Stimulated activated CD4-positive, alpha-beta T cell treated with anti-CD3 and anti-CD28 coated beads, Interleukin-2, amount 100 ng/mL, for 48 hours (primary cell): ENCODE measurements at places on chromosomes 1 and 21.

- no peak for DNase-seq
Measured at GRCh38 chr1:172883844-172884243, 166.9 kb downstream of the TNFSF18 start.

- DNase-seq = no peak
Measured at GRCh38 chr1:232287676-232288569, 342.0 kb downstream of the SIPA1L2 start.

DNA sequence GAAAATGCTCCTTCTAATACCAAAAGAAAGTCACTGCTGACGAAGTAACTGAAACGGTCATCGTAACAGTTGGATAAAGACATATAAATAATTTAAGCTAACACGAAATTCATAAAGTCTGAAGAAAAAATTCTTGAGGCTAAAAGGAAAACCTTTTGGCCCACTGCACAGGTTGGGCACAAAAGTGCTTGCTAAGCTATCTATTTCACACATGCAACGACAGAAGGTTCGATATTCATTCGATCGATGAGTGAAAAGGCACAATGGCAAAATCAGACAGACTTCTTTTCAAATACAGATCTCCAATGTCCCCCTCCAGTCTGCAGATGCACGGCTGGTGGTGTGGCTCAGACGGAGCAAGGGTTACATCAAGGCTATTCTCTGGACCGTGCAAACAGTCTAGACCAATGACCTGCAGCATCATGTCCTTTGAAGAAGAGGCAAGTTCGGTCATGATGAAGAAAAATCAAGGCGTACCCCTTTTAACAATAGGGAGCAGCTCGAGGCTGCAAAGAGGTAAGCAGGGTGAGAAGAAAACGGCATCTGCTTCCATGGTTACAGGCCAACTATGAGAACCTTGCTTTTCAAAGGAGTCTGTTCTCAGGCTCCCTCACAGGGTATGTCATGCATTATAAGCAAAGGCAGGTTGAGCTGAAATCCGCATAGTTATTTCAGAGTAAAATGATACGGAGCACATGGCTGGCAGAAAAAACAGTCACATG, 579.6 kb downstream of the USP25 start:
- no peak for DNase-seq

DNA sequence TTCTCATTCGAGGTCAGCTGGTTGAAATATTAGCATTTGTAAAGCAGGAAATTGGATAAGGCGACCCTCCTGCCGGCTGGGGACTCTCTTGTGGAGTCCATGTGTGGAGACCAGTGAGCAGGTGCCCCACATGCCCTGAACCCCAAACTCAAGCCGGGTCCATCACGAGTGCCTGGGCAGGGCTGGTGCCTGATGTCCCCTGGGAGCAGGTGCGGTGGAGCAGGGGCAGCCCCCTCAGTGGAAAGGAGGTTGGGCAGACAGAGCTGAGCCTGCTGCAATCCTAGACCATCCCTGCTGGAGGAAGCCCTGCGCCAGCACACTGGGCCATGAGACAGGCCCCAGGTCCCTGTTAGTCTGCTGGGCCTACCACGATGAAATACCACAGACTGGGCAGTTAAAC, 395.6 kb downstream of the NPHP4 start:
- DNase-seq = no peak

DNA sequence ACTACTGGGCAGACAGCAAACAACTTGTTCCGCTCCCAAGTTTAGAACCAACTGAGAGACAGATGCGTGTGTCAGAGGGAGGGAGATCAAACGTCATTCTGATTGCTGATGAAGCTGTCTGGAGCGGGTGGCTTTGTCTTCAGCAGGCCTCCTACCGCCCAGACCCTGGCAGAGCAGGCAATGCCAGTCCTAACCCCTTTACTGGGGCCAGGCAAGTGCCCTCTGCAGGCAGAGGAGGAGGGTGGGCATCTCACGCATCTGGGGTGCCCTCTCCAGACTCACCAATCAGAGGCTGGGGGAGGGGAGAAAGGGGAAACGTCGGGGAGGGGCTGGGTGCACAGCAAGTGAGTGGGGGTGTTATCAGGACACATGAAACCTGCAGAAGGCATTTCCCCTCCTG, 126.6 kb downstream of the ACTL8 start:
- no peak for DNase-seq

GRCh38 chr1:3192361-3192760, 123.4 kb downstream of the PRDM16 start:
- no peak for DNase-seq

GRCh38 chr1:121445679-121446078, 260.9 kb downstream of the SRGAP2C start:
- no peak for DNase-seq

DNA sequence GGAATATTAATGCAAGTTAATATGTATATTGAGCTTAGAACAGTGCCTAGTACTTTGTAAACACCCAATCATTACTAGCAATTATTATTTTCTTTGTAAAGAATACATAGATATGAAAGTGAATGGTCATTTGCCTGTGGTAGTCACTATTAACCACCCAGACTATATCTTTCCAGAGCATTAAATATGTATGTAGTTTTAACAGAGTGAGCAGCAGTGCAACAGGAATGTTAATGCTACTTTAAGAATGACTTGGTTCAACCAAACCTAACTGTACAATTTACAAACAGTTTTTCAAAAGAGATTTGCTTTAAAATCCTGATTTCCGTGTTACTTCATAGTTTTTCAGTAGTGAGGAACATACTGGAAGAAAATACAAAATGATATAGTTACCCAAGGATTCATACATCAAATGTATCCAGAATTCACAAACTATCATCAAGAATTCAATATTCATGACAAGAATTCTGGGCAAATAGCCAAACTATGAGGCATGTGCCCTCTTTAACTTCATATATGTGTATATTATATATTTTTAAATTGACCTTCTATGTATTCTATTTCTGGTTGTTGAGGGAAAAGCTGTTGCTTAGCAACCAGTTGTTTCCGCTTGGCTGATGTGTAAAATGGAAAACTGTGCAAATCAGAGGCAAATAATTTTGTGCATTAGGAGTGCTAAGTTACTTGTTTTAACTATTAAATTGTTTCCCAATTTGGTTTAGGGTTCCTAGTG, 34.9 kb upstream of the IVNS1ABP start:
- no peak for DNase-seq

GRCh38 chr1:213374369-213374768, 323.3 kb downstream of the RPS6KC1 start:
- peak; percentile 61 for DNase-seq

DNA sequence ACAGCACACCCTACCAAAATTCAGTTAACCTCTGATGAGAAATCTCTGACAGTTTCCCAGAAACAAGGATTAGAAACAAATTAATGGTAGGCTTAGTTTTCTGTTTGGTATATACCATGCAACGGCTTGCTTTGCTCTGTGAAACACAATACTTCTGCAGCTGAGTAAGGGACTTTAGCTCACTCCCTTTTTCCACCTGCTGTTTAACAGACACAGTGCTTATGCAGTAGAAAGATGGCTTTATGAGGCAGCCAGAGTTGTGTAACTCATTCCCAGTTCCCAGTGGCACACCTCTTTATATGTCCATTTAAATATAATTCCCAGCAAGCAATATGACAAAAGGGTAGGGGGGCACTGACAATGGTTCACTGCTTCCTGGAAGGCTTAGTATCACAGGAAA, 124.0 kb downstream of the PIGK start:
- no peak for DNase-seq

DNA sequence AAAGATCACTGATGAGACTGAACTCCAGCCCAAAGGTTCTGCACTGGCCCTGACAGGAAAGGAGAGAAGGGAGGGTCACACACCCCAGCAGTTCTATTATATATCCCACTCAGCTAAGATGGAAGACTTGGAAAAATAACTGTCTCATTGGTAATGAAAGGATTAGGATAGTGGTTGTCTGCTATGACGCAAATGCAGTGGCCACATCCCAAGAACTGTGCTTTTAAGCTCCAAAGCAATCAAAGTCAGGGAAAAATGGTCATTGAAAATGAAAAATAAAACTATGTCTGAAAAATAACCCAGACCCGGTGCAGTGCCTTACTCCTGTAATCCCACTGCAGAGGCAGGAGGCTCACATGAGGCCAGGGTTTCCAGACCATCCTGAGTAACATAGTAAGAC, 31.0 kb downstream of the PSMG1 start:
- no peak for DNase-seq

DNA sequence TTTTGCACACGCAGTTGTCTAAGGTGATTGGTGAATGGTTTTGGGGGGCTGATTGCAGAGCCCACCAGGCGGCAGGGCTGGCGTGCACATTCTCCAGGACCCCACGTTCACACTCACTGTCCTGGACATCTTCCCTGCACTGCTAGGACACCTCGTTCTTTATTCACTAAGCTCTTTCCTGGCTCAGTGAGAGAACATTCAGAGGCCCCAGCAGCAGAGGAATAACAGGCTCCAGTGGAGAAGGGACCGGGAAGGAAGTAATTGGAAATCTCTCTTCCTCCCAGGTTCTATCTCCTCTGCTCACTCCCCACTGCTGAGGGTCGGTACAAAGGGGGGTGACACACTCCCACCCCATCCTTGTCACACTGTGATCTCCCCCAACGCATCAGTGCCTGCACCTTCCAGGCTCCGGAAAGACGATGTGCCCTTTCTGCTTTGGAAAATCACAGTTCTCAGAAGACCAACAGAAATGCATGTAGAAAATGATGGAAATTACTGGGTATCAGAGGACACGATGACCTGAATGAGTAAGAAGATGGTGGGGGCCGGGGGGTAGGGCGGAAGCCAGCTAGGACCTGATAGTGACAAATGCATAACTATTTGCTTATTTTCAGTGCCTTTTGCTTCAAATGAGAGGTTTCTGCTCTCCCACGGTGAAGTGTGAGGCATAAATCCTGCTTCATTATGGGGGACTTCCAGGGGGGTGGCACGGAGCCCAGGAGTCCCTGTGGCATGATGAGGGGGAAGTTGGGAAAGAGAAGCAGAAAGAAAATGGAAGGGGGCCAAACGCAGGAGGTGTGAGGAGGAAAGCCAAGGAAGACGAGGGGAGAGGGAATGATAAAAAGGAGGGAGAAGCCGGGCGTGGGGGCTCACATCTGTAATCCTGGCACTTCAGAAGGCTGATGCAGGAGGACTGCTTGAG, 25.2 kb upstream of the KIF26B start:
- no peak for DNase-seq

- no peak for DNase-seq
Measured at GRCh38 chr21:34782506-34783360, 113.9 kb downstream of the CLIC6 start.

DNA sequence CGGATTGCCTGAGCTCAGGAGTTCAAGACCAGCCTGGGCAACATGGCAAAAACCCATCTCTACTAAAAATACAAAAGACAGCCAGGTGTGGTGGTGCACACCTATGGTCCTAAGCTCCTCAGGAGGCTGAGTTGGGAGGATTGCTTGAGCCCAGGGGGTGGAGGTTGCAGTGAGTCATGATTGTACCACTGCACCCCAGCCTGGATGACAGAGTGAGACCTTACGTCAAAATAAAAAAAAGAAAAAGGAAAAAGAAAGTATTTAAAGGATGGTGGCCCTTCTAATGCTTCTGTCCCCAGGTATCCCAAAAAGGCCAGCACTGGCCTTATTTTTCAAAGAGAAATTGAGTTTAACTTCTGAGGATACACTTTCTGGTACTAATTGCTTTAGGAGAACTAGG, 1.7 kb downstream of the IKBKE start:
- DNase-seq = no peak

GRCh38 chr1:229753764-229754551, 127.9 kb downstream of the URB2 start:
- no peak for DNase-seq

DNA sequence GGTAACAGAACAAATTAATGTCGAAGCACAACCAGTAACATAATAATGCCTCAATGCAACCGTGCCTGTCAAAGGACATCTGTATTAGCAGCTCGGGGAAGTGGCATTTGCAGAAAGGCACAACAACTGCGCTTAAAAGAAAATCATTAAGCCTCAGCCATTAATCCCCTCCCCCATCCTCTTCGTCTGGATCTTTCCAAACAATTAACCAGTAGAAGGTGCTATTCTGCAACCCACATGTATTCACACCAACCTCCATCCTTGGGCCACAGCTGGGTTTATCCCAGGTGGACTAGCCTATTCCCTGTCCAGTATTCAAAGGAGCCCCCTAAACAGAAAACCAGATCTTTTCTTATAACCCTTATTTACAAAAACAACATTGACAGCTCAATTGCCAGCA, 2.6 kb downstream of the RERE start:
- no peak for DNase-seq

GRCh38 chr21:40208948-40209345, 341.7 kb downstream of the PCP4 start:
- DNase-seq = no peak
